ENCODE measurements at places on chromosomes 12 and 14.

GRCh38 chr14:98704441-98704840 lies 567.6 kb downstream of the BCL11B start:
- DNase-seq, result no peak

GRCh38 chr12:114924946-114925475 lies 241.0 kb upstream of the TBX3 start:
- no peak for DNase-seq

- no peak for DNase-seq
Measured at GRCh38 chr14:105271224-105271890, 23.0 kb downstream of the BTBD6 start.

DNA sequence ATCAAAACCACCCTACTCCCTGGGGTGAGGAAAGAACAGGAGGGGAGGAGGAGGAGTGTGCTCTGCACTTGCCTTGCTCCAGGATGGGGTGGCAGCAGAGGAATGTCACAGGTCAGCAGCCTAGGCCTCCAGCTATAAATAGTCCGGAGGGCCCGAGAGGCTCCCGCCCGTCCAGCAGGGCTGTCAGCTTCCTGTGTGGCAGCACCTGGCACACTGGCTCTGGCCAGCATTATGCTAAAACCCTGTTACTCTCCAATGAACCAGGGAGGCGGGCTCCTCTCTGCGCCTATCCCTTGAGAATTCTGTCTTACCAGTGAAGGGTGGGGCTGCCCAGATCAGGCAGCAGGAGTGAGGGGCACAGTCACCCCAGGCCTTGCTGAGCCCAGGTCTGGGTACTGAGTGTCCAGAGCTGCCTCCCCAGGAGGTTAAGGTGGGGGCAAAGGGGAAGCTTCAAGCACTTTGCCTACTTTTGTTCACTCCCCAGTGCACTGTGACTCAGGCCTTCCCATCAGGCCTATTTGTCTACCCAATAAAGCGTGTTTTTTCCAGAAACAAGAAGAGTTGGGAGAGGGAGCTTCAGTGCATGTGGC lies 1.2 kb upstream of the COX14 start:
- no peak for DNase-seq

- no peak for DNase-seq
Measured at GRCh38 chr12:74563927-74564326, 26.3 kb downstream of the ATXN7L3B start.

DNA sequence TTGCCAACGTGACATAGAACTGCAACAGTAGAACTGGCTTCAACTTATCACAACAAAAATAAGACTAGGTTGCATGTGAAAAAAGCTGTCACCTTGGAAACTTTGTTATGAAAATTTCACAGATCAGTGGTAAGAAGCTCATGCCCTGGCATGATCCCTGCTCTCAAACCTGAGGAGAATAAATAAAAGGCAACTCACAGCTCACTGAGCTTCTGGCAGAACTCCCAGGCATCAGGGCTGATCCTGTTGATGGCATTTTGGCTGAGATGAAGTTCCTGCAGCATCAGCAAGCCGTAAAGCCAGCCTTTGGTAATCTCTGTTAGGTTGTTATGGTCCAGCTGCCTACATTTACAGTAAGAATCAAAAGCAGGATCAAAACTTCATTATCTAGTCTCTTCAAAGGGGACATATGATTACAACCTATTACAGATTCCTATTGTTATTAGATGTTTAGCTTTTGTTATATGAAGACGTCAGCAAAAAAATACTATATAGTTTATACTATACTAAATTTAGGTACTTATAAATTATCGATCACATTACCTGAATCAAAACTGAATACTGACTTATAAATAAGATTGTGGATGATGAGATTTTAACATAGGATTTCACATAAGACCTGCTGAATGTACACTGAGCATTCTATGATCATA lies 32.0 kb downstream of the LRIG3 start:
- DNase-seq, result no peak

DNA sequence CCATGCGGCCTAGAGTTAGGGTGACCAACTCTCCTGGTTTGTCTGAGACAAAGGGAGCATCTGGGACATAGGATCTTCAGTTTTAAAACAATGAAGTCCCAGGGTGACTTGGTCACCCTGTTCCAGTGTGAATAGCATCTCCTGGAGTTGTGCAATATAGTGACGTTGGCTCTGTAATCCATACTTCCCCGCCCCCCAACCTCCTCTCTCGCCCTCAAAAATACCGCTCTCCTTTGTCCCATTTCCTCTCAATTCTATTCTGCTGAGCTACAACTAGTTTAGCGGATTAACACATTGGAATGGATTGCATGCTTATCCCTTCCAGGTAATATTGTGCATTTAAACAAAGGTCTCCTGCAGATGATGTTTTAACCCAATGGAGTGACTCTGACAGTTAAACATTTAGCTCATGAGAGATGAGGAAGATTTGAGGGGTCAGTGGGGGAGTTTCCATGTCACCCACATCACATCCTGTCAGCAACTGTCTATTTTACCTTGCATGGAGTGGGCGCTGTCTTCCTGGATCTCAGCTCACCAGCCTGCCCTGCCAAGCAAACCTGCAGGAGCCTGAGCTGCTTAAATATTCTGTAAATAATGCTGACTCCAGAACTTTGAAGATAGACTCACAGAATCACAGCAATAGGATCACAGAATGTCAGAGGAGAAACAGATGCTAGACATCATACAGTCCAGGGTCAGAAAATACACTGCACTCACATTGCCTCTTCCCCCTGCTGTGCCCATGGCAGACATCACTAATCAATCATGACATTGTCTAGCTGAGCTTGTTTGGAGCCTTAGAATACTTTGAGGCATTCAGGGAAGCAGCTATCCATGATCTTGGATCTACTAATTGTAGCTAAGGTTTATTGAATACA lies 43.0 kb downstream of the MAP1LC3B2 start:
- DNase-seq, result no peak

DNA sequence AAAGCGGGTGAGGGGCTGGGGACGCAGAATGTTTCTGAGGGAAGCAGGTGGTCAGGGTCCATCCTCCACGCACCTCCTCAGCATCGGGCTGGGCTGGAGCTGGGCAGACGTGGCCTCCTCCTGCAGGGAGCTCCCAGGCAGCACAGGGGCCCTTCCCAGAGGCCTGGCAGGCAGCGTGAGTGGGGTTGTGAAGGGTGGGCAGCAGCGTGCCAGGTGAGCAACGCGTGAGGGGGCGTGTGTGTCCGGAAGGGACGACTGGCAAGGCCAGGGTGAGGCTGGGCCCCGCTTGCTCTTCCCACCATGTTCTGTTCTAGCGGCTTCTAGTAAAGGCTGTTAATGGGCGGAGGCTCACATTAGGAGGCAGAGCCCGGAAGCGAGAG lies 17.1 kb downstream of the ANKRD9 start:
- no peak for DNase-seq
